GM13976 (cell line): ENCODE measurements at places on chromosomes 7 and 10.

GRCh38 chr10:5595095-5595494 lies 70.3 kb downstream of the CALML3 start:
- DNase-seq, result no peak

DNA sequence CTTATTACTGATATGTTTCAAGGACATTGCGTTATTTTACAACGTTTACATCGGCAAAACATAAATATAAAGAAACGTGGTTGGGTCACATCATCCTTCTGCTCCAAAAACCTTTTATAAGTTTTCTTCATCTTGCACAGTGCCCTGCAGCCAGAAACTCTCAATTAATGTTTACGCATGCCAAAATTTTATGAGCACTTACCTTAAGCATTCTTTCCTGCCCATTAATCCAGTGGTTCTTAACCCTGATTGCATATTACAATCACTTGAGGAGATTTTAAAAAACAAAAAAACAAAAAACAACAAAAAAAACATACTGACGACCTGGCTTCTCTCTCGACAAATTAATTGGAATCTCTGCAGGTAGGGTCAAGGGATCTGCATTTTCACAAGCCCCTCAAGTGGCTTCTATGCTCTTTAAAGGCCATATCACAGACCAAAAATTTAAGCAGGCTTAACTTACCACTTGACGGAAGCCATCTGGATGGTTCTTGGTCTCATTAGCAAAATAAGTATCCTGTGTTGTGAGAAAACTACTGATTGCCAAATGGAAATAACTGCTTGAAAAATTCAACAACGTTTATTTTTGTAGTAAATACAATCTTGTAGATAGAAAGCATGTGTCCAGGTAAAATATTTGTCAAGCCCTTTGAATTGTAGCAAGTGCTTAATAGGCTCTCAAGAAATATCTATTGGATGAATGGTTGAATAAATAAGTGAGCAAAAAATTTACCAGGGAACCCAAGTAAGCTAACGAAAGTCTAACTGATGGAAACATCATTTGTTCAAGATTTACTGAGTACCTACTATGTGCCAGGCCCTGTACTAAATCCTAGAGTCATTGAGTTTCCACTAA lies 30.9 kb upstream of the SLC16A12 start:
- DNase-seq, result no peak

DNA sequence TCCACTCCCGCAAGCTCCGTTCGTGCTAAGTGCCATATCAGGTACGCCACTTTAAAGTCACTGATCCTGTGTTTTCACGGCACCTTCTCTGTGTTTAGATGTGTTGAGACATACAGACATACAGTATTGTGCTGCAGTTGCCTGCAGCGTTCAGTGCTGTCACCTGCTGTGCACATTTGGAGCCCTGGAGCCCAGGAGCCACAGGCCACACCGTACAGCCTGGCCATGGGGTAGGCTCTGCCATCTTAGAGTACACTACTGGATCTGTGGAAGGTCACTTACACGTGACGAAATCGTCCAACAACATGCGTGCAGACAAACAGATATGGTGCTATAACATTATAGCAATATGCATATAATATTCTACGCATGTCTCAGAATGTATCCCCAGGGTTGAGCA lies 111.3 kb downstream of the ELFN1 start:
- DNase-seq, result no peak

GRCh38 chr7:121390109-121390508 lies 6.0 kb downstream of the FAM3C start:
- no peak for DNase-seq

GRCh38 chr7:3682028-3682710 lies 381.1 kb downstream of the SDK1 start:
- DNase-seq, result no peak

GRCh38 chr7:150313870-150314269 lies 9.3 kb upstream of the LRRC61 start:
- no peak for DNase-seq

GRCh38 chr10:62527019-62527827 lies 153.1 kb downstream of the ZNF365 start:
- DNase-seq, result no peak

- no peak for DNase-seq
Measured at GRCh38 chr7:52726493-52726892, 308.9 kb upstream of the POM121L12 start.

GRCh38 chr7:1948301-1948796 lies 278.3 kb downstream of the ELFN1 start:
- no peak for DNase-seq

DNA sequence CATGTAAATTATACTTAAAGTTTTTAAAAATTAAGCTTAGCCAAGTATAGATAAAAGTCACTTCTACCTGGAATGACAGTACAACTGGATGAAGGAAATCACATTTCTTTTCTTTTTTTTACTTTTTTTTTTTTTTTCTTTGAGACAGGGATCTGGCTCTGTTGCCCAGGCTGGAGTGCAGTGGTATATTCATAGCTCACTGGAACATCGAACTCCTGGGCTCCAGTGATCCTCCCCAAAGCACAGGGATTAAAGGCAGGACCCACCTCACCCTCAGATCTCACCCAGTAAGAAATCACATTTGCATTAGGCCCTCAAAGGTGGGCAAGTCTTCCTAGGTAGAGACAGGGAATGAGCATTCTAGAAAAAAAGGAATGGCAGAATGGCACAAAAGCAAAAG lies 69.5 kb upstream of the C1GALT1 start:
- DNase-seq, result no peak

GRCh38 chr7:33418251-33418701 lies 288.9 kb downstream of the BBS9 start:
- no peak for DNase-seq

GRCh38 chr10:80603516-80603915 lies 65.8 kb downstream of the SH2D4B start:
- DNase-seq, result no peak

- DNase-seq, result no peak
Measured at GRCh38 chr7:15854841-15855524, 168.5 kb upstream of the MEOX2 start.
